ENCODE measurements at places on chromosomes 5 and 9.

- no peak for DNase-seq
Observed at GRCh38 chr5:133410335-133410828, 202.0 kb downstream of the FSTL4 start.

GRCh38 chr5:73678807-73679206 lies 52.8 kb downstream of the ARHGEF28 start:
- no peak for DNase-seq

GRCh38 chr5:36250427-36250826 lies 8.7 kb upstream of the NADK2 start:
- DNase-seq, result no peak

- DNase-seq, result no peak
Observed at GRCh38 chr5:92761585-92761984, 819.4 kb downstream of the NR2F1-AS1 start.

GRCh38 chr9:38362852-38363588 lies 29.5 kb upstream of the ALDH1B1 start:
- no peak for DNase-seq

GRCh38 chr9:116153765-116154333 lies at the start of gene PAPPA:
TSS of gene PAPPA (plus strand) at chr9:116153791. CDS start at chr9:116154173, 382 bp downstream.
- no peak for DNase-seq

DNA sequence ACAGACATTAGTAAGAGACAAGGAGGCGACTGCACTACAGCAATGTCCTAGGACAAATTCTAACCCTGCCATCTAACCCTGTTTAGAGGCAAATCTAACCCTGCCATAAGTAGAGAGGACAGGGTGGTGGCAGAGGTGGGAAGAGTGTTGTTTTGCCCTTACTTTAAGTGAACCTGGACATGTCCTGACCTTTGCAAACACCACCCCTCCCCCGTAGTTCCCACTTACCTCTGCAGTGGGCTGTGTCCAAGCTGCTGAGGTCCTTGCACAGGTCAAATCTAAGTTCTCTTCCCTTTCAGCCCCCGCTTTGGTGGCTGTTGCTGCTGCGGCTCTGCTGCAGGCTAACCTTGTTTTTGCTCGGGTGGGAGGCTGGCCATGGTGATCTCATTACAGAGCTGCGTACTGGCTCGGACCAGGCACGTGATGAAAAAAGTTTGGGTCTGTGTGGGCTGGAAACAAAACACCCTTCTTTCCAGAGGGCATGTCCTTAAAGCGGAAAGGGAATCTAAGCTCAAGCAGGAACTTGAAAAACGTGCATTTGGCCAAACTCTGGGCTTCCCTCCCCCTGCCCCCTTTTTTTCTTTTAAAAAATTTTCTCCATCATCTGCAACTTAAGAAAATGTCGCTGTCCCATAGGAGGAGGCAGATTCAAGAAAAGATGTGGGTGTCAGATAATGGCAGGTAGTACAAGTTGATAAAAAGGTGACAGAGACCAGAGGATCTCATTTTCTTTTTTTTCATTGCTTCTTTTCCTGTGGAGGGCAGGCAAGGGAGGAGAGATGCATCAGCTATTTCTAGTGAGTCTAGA lies at the start of gene FAXDC2:
FAXDC2 (minus strand) TSS at position 349 of the 808 bp plus-strand sequence. CDS start 12,425 bp downstream, outside the sequence.
- no peak for DNase-seq

GRCh38 chr9:99516657-99517049 lies 294.6 kb downstream of the SEC61B start:
- DNase-seq, result no peak

DNA sequence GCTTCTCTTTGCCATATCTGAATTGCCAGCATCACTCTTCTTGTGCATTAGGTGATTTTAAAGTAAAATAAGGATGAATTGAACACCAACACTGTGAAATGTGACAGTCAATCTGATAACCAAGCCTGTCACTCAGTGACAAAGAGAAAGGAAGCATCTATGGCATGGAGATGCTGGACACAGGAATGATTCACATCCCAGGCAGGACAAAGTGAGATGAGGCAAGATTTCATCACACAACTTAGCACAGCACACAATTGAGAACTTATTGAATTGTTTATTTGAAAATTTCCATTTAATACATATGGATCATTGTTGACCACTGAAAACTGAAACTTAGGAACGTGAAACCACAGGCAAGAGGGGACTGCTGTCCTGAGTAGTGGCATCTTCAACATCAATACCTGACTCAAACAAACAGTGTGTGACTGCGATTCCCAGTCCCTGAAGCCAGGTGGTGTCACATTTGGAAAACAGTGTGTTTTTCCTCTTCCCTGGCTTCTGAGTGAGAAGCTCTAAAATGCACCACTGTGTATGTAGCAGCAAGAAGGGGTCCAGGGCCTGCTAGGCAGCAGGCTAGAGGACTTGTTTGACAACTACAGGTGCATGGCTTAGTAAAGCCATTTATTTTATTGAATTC lies 10.7 kb downstream of the GAPT start:
- no peak for DNase-seq

DNA sequence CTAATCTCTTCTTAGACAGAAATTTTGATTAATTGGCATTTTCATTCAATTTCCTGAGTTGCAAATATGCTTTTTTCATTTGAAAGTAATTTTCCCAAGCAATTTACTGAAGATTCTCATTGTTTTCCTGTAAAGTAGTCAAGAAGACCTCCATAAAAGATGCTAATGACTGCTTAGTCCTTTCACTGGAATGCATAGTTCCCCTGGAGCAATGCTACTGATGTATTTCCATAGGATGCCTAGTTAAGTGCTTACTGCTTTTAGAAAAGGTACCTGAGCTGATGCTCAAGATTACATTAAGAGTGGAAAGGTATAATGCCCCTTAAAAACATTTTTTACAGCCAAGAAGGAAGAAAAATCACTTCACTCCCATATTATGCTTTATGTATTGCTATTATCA lies 109.2 kb upstream of the EMB start:
- DNase-seq, result no peak

GRCh38 chr9:95857124-95857523 lies 18.4 kb upstream of the ERCC6L2 start:
- no peak for DNase-seq

GRCh38 chr9:121651295-121652020 lies at the start of gene DAB2IP:
TSS of gene DAB2IP (plus strand) at chr9:121651634. CDS start at chr9:121651776, 142 bp downstream.
- DNase-seq, result no peak

- no peak for DNase-seq
Observed at GRCh38 chr5:87782916-87783315, 370.2 kb upstream of the CCNH start.

- DNase-seq, result no peak
Observed at GRCh38 chr9:90858457-90858901, 56.9 kb downstream of the SYK start.

DNA sequence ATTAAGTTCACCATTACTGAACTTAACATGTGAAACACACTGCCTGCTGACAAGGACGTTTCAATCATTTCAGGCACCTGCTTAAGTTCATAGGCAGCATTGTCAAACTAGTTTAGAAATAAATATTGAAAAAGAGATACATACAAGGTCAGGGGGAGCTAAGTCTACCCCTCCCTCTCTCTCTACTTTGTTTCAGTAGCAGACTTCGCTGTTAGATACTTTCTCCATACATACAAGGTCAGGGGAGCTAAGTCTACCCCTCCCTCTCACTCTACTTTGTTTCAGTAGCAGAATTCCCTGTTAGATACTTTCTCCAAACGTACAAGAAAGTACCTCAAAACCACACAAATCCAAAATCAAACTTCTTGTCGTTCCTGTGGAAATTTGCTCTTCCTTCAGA lies 387.4 kb upstream of the PDE4D start:
- DNase-seq, result no peak

GRCh38 chr5:151810449-151810848 lies 38.7 kb downstream of the G3BP1 start:
- no peak for DNase-seq

DNA sequence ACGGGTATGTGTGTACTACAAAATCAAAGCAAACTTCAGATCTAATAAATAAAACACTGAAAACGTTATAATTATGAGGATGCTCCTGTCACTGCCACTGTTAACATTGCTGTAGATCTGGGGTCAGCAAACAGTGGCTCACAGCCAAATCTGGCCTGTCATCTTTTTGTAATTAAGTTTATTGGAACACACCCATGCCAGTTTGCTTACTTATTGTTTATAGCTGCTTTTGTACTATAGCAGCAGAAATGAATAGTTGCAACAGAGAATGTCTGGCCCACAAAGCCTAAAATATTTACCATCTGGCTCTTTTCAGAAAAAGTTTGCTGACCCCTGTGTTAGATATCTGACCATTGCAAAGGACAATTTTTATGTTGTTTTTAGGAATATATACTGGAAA lies 32.1 kb downstream of the PRRC1 start:
- DNase-seq, result no peak

- DNase-seq, result no peak
Observed at GRCh38 chr9:124352616-124353015, 62.6 kb downstream of the PSMB7 start.

DNA sequence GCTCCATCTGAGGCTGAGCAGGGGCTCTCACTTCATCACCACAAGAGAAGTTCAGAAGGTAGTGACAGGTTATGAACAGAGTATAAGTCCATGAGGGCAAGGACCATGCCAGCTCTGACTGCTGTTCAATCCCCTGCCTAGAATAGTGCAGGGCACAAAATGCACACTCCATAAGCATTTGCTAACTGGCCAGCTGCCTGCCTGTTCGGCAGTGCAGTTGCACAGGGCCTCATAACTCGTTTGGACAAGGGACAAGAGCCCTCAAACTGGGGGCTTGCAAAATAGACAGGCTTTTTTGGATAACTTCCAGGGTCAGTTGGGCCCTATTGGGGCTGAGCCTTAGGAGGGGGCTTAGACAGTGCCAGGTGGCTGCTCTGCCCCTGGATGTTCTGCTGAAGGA lies 21.1 kb downstream of the SPARC start:
- DNase-seq, result no peak

DNA sequence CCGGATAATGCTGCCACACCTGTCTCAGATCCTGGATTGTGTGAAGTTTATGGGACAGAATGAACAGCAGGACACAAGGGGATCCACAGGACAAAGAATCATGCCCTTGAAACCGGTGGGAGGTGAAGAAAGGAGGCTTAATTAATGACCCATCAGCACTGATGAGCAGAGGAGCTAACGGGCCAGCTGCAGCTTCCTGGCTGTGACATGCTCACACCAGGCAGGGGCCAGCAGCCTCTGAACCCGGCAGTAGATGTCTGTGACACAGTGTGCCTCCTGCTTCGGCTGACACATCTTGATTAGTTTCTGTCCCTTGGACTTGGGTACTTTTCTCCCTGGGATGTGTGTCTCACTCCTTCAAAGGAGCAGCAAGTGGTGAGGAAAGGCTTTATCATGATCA lies 328.8 kb upstream of the BRINP1 start:
- no peak for DNase-seq

GRCh38 chr5:152256580-152256979 lies 148.5 kb downstream of the NMUR2 start:
- DNase-seq, result no peak

DNA sequence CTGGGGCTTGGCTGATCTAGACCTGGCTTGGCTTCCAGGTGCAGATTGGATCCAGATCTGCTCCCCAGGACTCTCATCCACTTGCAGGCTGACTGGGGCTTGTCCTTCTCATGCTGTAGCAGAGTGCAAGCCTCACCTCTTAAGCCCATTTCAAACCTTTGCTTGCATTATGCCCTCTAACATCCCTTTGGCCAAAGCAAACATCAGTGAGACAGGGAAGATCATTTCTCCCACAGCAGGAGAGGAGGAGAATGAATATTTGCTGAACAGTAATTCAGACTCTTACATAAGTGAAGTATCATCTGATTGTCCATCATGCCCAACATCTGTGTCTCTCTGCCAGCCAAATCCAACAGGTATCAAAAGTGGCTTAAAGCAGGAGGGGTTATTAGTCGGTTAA lies 194.9 kb downstream of the C9orf152 start:
- no peak for DNase-seq

- DNase-seq, result no peak
Observed at GRCh38 chr9:79742110-79742721, 170.5 kb downstream of the TLE4 start.

- peak; percentile 46 for DNase-seq
Observed at GRCh38 chr9:38284588-38285051, 107.9 kb upstream of the ALDH1B1 start.

DNA sequence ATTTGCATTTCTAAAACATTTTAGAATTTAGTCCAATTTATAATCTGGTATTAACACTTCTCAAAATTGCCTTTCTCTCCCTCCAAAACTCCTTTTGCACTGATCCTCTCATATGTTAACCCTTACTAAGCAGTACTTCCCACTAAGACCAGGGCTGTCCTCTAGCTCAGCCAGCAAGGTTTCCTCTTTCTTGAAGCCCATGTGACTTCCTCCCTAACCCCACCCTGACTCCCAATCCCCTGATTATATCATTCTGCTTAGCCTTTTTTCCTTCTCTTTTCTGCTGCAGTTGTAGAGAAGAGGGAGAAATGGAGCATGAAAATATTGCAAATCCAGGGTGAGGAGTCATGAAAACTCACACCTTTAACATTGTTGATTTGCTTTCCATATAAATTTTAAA lies 241.7 kb downstream of the MCTP1 start:
- DNase-seq, result no peak

DNA sequence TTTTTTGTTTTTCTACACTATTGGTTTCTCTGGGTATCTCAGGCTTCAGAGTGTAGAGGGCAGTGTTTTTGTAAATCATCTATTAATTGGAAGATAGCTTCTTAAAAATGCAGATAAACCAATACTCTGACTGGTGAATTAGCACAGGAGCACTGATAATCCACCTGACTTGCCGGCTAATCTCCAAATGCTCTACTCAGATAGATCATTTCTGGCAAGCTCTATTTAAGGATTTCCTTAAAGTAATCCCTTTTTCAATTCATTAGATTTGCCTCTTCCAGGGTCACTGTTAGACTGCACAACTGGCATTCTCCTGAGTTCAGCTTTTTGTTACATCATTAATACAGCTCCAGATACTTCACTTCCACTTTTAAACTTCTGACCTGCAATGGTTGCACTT lies 1390.3 kb upstream of the NUDT12 start:
- no peak for DNase-seq

GRCh38 chr5:10655161-10655971 lies 91.5 kb downstream of the ANKRD33B start:
- no peak for DNase-seq

GRCh38 chr5:4205398-4205797 lies 609.8 kb downstream of the IRX1 start:
- DNase-seq, result no peak

GRCh38 chr5:83408719-83409118 lies 62.8 kb upstream of the VCAN start:
- DNase-seq, result no peak

- DNase-seq, result no peak
Observed at GRCh38 chr5:134555223-134555889, 29.9 kb downstream of the JADE2 start.
